ENCODE measurements at places on chromosomes 4 and X.

- peak; percentile 56 for DNase-seq
Observed at GRCh38 chrX:103276581-103277002, at the start of gene TCEAL5. TSS of gene TCEAL5 (minus strand) at chrX:103276750. CDS start at chrX:103274563, 2,187 bp downstream.

DNA sequence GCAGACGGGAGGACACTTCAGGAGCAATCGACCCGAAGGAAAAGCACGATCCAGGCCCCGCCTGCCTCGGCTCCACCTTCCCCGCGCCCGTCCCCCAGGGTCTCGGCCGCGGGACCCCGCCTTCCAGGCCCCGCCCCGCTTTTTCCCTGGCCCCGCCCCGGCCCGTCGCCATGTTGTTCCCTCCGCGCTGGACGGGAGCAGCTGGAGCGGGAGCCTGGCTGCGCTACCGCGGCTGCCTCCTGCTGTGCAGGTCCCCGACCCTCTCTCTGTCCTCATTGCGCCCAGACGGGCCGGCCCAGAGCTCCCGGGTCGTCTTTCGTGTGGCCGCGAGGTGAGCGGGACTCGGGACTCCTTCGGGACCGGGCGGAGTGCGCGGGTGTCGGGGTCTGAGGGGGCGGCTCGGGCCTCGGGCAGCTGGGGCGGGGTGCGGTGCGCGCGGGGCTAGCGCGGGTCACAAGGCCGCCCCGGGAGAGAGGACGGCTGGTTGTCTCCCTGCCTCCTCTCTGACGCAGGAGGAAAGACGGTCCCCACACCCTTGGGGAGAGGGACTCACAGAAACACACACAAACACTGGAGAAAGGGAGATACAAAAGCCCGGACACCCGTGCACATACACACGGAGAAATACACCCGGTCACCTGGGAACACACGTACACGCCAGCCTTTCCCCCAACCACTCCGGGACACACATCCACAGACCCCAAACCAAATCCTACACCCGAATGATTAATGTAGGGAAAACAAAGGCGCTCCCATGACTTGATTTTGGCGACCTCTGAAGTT lies at the start of gene RAB9A:
RAB9A (plus strand) TSS at position 171 of the 783 bp plus-strand sequence. CDS start 19,619 bp downstream, outside the sequence.
- DNase-seq = peak; percentile 78

GRCh38 chrX:24097741-24098260 lies 43.0 kb downstream of the EIF2S3 start:
- no peak for DNase-seq

DNA sequence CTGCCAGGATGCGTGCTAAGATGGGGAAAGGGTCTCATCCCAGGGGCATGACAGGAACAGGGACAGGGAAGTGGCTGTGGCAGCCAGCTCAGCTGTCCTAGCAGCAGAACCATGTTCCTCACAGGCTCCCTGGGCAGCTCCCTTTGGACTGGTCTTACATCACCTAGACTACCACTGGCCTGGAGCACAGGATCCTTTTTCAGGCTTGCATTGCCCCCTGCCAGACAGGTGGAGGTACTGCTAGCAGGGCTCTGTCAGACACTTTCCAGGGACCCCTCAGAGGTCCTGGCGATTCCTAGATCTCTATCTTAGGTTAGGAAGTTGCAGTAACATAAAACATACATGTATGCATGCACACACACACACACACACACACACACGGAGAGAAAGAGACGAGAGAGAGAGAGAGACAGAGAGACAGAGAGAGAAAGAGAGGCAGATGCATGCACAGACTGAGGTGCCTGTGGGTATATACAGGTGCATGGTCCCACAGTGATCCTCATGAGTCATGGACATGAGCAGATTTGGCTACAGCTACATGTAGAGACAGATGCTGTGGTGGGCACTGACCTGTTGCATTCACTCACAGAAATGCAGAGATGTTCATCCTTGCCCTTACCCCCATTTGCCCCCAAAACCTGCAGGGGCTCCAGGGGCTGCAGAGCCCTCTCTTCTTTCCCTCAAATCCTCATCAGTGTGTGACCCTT lies 63.6 kb downstream of the STARD8 start:
- no peak for DNase-seq
